ENCODE measurements at places on chromosomes 2 and 18.

GRCh38 chr2:184598002-184598315 is 370 bp upstream of the ZNF804A start:
- no peak for DNase-seq

DNA sequence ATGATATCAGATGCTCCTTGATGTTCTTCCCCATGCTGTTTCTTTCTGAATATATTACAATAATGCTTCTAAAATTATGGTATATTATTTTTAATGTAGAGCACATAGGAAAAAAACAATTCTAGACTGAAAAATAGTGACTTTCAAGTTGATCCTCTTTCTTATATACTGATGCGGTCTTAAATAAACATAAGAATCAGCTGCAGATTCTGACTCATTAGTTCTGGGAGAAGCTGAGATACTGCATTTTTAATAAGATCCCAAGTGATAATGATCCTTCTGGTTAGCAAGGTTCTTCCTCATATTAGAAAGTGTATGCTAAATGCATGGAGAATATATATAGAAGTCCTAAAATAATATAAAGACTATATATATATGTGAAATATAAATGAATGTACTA is 124.9 kb downstream of the XIRP2 start:
- DNase-seq, result no peak

- DNase-seq, result no peak
These were observed 177.7 kb upstream of the SMAD2 start for GRCh38 chr18:48108136-48108535.

GRCh38 chr2:56077359-56077915 is 106.4 kb upstream of the CCDC85A start:
- peak; percentile 64 for DNase-seq

DNA sequence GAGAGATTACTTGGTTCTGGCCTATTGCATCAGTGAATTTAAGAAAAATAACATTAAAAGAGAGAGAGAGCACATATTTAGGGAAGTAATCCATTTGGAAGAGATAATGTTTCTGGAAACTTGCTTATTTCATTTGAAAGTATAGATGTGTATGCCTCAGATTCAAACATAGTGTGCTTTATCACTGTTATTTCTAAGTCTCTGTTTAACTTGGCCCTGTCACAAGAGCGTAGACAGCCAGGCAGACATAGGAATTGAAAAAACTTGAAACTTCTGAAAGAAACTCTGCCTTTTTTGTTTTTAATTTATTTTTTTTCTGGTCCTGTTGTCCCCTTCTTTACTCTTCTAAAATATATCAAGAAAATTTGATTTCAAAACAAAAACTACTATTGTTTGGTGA is 849.1 kb downstream of the CNTNAP5 start:
- no peak for DNase-seq

DNA sequence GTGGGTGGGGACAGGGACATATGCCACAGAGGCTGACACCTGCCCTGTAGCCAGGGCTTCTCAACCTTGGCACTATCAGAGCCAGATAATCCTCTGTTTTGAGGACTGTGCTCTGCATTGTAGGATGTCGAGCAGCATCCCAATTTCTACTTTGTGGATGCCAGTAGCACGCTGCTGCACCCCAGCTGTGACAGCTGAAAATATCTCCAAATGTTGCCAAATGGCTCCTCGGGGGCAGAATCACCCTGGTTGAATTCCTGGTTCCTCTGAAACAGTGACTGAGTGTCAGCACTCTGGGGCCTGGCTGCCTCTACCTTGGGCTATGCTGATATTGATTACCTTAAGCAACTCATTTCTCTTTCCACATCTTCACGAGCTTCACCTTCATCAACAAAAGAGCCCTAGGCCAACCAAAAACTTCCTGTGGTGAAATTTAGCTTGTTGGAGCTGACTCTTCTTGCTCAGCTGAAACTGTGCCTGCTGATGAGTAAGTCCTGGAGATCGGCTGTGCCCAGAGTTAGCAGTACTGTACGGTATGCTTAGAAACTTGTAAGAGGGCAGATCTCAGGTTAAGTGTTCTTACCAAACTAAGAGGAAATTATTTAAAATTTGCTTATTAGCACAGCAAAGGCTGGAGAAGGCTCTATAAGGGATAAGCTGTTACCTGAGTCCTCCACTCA is 138.1 kb downstream of the SEPTIN10 start:
- DNase-seq, result no peak

DNA sequence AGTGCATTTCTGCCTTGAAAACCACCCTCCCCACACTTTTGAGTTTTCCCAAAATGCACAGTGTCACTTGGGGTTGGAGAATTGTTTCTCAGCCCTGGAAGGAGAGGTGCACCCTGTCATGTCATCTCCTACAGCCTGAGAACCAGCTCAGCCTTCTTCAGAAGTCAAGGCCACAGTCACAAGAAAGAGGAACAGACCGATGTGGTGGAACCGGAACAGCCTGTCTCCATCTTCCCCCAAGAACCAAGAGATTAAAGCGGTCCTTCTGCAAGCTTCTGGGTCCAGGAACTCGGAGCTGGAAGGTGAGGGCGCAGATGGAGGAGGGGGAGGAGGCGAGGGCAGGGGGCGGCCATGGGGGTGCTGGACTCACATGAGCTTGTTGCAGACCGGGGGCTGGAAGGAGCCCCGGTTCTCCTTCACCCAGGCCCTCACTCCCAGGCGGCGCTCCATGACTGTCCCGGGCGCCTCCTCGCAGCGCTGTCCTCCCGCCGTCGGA is 248 bp downstream of the HAAO start:
- no peak for DNase-seq

DNA sequence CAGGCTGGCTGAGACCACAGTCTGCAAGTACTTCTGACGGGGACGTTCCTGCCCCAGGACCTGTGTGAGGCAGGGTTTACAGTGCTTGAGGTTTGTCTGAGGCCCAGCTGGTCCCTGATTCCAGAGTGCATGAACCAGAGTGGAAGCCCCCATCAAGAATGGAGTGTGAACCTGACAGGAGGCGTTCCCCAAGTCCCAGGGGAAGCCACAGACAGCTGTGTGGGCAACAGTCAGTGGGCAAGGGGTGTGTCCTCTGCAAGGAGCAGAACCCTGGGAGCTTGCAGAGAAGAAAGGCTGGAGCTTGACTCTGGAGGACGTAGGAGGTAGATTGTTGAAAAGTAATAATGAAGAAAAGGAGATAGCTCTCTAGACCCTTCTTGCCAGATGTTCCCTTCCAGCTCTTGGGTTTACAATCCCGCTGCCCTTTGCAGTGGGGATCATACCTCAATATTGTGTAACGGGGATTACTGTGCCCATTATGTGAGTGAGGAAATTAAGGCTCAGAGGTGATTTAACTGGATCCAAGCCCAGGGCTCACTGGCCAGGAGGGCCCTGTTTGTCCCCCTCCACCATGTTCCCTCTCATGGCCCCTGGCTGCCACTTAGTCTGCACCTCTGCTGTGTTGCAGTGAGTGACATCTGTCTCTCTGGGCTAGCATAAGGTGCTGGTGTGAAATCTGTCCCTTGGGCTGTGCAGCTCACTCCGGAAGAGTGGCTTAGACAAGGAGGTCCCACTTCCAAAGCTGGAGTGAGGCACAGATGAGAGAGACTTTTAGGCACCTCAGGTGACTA is 6.2 kb downstream of the DBI start:
- DNase-seq, result no peak

DNA sequence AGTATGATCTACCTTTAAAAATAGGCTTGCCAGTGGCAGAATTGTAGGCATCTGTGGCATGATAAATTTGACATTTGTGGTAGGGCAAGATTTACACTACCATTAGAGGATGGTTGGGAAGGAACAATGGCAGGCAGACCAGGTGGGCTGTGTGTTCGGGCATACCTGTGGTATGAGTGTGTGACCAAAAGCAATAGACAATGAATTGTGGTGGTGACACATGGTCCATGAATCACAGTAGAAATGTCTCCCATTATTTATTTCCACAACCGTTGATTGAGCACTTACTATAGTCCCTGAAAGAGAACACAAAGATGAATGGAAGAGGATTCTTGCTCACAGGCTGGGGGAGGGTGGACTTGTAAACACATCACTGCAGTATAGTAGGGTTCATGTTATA is 29.9 kb upstream of the RUFY4 start:
- DNase-seq, result no peak

- DNase-seq, result no peak
These were observed 4.6 kb upstream of the ACAA2 start for GRCh38 chr18:49817947-49818346.

DNA sequence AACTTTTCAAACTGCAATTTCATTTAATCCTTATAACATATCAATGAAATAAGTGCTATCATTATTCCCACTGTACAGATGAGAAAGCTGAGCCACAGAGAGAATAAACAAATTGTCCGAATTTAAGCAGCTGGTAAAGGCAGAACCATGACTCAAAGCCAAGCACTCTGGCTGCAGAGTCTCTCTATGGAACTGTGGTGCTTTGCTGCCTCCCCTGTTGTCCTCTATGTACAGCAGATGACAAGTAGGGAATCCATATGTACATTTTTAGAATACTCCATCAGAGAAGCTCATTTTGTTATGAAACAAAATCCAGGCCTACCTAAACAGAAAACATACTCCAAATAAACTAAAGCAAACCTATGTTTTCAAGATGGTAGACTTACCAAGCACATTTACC is 45.1 kb downstream of the FARSB start:
- DNase-seq, result no peak

- peak; percentile 8 for DNase-seq
These were observed 19.8 kb downstream of the TSHZ1 start for GRCh38 chr18:75230163-75231052.

GRCh38 chr2:28664120-28664842 is 87.3 kb upstream of the PPP1CB start:
- DNase-seq, result peak; percentile 64

GRCh38 chr2:138430181-138430580 is 71.4 kb upstream of the SPOPL start:
- no peak for DNase-seq

- DNase-seq, result no peak
These were observed 16.8 kb upstream of the KCNJ3 start for GRCh38 chr2:154681741-154682140.

DNA sequence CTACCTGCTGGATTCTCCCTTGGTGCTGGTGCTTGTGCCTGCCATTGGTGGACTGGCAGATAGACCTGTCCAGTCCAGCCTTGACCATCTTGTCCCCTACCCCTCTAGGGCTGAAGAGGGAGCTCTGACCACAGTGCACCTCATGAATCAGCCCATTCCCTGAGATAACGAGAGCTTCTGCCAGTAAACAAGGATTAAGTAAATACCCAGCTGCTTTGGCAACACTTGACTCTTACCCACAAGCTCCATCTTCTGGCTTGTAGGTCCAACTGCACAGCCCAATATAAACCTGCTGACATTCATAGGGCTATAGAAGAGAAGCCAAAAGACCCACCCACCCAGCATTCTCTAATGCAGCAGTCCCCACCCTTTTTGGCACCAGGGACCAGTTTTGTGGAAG is 186.4 kb downstream of the PIK3C3 start:
- DNase-seq, result no peak

DNA sequence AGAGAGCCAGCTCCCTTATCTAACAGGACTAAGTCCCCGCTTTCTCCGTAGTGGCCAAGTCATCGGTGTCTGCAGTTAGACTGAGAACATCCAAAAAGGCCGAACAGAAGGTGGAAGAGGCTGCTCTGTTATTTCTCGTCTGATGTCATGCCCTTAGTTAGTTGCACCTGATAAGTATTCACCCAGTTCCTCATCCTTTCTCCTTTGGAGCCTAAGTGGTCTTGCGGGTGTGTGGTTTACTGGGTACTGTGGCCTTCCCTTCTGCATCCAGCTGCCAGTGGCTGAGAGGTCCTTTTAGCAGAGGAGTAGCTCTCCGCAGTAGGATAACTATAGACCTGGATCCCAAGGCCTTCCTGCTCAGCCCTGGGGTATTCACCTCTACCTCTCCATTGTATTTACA is 211.6 kb downstream of the BCL2 start:
- DNase-seq, result no peak

GRCh38 chr2:101273056-101273455 is 20.4 kb downstream of the CNOT11 start:
- no peak for DNase-seq

- no peak for DNase-seq
These were observed 150.8 kb downstream of the CELF4 start for GRCh38 chr18:37414816-37415215.

- no peak for DNase-seq
These were observed 65.7 kb downstream of the TRABD2A start for GRCh38 chr2:84815146-84815545.

DNA sequence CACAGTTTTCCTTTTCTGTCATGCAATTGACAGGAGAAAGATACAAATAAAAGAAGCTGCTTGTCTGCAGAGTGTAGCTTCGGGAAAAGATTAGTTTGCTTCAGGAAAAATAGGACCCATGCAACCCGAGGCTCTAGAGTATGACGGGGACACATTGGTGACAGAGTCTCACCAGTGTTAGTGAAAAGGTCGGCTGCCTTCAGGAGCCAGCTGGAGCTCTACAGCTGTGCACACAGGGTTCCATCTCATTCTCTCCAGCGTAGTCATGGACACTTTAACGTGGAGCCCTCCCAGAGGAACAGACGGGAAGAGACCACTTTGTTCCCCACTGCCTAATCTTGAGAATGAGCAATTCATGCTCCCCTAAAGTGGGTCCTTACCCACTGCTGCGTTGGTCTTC is 42.9 kb downstream of the FECH start:
- DNase-seq, result no peak

- peak; percentile 50 for DNase-seq
These were observed 12.8 kb upstream of the GBX2 start for GRCh38 chr2:236180831-236181453.

- DNase-seq, result no peak
These were observed 118.7 kb upstream of the NRP2 start for GRCh38 chr2:205563646-205564045.

GRCh38 chr2:229408356-229408755 is 137.3 kb upstream of the PID1 start:
- DNase-seq, result peak; percentile 38

DNA sequence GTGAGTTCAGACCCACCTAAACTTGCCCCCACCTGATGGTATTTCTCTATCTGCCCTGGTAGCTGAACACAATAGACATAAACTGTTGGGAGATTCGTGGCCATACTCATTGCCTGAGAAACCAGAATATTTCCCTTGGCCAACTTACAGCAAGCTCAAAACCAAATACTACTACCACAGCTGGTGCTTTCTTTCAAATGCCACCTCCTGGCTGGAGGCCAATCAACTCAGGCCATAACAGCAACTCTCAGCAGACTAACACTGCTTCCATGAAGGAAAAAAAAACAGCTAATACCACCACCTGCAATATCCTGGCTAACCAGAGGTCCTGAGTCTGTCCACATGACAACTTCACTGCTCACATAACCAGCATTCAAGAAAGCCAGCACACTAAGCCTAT is 373.1 kb downstream of the CMPK2 start:
- DNase-seq, result no peak

DNA sequence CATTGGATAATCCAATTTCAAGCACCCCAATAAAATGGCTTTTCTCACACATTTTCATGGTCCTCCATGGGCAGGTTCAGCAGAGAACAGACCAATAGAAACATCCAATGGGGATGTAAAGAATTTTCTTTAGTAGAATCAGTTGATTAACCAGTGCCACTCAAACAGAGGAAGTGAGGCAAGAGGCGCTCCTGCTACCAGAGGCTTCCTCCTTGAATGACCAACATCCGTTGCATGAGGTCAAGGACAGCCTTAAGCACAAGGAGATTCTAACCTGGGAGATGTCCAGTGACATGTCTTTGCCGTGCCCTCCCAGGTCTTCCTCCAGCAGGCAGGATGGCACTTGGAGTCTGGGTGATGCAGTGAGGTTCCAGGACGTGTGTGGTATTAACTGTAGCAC is 146.6 kb downstream of the PIEZO2 start:
- DNase-seq, result no peak

- DNase-seq, result no peak
These were observed 174.4 kb downstream of the DSEL start for GRCh38 chr18:67342159-67342558.
